ENCODE measurements at places on chromosomes 1 and 21. TPM values are rescaled to one million over a fixed set of nuclear protein-coding genes. Genes with fewer than 3 reads are reported as not detected.

- no peak for DNase-seq
Measured at GRCh38 chr1:95035536-95035935, 37.2 kb downstream of the ALG14 start.

Gene SAMD11
- total RNA-seq = 3.6 TPM

DNA sequence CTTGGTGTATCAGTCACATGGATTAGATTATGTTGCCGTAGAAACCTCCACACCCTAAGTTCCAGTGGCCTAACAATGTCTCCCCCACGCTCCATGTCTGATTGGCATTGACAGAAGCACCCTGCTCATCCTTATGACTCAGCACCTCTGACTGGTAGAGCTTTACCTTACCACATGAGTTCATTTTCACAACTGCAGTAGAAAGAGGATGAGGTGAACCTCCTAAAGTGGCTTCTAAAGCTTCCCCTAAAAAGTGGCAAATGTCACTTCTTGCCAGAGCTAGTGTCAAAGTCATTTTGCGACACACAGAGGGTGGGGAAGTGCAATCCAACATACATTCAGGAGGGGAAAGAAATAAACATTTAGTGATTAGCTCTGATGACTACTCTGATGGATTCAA lies 30.6 kb upstream of the LYPD8 start:
- DNase-seq = no peak

DNA sequence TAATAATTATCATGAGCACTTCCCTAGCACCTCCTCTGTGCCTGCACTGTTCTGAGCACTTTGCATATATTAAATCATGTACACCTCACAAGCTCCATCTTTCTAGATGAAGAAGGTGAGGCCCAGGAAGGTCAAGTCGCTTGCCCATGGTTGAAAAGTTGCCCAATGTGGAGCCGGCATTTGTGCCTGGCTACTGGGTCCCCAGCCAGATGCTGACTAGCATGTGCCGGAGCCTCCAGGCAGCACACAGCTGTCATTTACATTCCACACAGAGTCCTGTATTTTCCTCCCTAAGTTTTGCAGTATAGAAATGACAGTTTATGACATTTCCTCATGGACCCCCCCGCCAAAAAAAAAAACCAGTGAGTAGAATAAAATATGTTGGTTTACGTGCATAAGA lies 94.3 kb downstream of the BCAR3 start:
- no peak for DNase-seq

DNA sequence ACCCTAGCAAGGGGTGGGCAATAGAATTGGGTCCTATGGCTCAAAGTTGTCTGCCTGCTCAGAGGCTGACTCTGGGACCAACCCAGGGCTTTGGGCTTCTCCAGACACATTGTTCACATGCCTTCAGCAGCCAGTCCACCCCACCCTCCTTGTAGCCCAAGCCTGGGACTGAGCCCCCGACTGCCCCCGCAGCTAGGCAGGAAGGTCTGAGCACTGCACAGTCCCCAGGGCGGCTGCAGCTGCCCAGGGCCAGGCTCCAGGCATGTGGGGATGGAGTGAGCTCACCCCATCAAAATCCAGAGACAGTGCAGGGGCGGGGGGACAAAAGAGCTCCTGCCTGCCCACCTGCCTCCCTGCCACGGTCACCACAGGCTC lies 35.6 kb downstream of the HSPG2 start:
- DNase-seq = no peak

All from stomach (tissue), 19 donors.